ENCODE measurements at places on chromosomes 7 and 10.
A peak's percentile ranks its signal among the peaks of the same experiment; 100 is the strongest.

GRCh38 chr10:103281753-103282152 is 4.8 kb downstream of the INA start:
- DNase-seq, result no peak

DNA sequence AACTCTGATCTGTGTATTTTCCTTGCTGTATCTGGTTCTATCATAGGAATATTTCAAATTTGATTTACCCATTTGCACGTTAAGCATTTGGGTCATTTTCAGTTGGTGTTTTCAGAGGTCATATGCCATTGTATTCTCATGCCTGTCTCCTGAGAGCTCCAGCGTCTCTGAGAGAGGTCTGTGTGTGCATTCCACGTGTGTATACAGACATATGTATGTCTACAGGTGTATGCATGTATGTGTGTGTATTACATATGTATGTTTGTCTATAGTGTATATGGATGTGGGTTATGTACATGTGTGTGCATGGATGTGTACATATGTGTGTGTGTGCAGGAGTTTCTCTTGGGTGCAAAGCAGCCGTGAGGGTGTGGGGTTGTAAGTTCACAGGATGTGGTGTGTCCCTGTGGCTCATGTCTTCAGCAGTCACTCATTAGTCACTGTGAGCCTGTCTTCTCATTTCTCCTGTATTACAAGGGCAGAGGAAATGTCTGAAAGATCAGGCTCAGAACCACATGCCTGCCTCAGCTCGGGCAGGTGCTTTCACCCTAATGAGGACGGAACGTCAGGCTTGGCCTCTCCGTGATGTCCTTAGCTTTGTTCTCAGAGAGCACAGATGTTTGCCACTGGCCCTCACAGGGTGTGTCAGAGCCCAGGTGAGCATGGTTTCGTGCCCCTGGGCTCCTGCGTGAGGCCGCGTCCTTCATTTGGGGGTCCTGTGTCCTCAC is 101.6 kb downstream of the NKX6-2 start:
- DNase-seq, result peak; percentile 21

DNA sequence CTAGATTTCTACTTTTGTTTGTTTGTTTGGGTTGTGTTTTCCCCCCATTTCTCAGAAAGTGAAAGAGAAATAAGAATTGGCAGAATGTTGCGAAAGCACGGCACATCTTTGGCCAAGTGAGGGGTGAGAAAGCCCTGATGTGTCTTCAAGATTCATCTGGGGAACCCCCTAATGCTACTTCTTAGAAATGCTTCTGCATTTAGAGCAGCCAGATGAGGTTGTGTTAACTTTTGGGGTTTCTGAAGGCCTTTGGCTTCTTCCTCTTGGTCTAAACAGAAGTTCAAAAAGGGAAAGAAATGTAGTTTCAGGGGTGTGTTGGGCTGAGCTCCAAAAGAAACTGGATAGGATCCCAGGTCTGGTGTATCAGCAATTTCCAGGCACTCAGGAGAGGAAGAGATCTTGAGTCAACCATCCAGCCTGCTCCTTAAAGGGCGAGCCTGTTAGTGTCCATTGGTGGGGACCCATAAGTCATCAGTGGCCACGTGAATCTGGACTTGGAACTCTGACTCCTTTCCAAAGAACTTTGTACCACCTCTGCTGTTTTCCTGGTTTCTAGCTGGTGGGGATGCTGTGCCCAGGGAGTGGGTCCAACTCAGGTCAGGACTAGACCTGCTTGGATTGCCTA is 6.5 kb downstream of the DUSP5 start:
- peak; percentile 89 for DNase-seq

DNA sequence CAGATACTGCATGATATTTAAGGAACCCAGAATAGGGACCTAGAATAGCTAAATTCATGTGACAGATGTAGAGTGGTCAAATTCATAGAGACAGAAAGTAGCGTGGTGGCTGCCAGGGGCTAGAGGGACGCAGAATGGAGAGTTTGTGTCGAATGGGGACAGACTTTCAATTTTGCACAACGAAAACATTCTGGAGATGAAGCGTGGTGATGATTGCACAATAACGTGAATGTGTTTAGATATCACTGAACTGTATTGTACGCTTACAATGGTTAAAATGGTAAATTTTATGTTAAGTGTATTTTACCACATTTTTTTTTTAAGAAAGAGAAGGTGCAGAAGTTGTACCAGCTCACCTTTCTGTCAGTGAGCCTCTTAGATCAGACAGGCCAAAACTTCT is 137.8 kb upstream of the TNS3 start:
- DNase-seq, result no peak

DNA sequence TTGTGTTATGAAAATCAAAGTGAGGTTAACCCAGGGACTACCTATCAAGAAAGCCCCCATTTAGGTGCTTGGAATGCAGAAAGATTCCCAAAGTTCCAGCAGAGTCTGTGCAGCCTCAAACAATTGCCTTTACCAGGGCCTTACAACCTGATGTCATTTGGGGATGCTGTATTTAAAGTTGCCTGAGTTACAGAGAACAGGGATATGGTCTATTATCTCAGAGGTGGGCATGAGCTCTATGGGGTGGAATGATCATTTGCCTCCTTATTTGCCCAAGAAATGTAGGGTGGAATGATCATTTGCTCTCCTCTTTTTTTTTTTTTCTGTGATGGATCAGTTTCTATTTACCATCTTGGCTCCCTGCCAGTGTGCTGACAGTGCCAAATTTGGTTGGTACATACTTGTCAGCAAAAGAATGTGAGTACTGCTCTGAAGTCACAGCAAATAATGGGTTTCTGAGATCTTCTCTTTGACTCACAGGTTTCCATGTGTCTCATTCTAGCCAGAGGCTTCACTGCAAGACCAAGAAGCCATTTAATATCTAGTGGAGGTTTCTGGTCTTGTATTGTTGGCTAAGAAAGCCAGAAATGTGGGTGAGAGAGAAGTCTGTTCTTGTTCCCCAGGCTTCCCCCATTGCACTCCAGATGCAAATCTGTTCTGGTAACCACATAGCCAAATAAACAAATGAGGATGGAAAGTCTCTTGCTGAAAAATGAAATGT is 45.5 kb upstream of the ZNRF2 start:
- DNase-seq, result no peak

- DNase-seq, result no peak
Measured at GRCh38 chr7:27283558-27283957, 41.0 kb downstream of the EVX1 start.

GRCh38 chr10:77793831-77794230 is 132.7 kb downstream of the DLG5 start:
- DNase-seq, result no peak
